ENCODE measurements at places on chromosomes 7 and 10.

- DNase-seq, result no peak
These were observed 10.2 kb downstream of the ALKBH4 start for GRCh38 chr7:102454468-102454867.

GRCh38 chr10:61157182-61157581 is 213.2 kb upstream of the RHOBTB1 start:
- no peak for DNase-seq

- DNase-seq, result peak; percentile 80
These were observed 70.3 kb upstream of the KMT2E start for GRCh38 chr7:104943502-104944343.

DNA sequence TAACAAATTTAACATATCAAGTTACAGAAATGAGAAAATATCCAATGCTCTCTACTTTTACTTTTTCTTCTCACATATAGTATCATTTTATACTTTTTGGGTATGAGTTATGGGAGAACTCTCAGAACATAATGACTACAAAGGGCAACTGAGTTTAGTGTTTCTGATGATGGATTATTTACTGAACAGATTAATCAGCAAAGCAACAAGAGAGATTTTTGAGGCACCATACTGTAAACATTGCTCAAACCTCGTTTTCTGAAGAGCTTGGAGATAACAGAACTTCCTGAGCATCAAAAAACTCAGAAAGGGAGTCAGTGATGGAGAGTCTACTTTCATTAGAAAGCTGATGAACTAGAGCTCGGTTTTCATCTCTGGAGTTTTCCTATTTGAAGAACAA is 84.8 kb upstream of the GSDME start:
- DNase-seq, result no peak

DNA sequence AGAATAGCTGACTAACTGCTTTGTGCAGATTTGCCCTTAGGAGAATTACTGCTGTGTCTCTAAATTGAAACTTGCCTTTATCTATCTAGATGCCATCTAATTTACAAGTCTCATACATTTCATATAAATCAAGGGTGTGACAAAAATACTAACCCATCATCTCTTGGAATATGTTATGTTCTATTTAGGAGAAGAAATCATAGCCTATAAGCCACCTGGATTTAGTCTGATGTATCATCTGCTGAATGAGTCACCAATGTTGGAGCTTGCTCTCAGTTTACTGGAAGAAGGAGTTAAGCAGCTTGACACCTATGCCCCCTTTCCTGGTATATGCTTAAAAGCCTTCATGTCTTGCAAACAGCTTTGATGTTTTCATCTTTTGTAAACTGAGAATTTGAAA is 43.5 kb downstream of the NUP205 start:
- peak; percentile 10 for DNase-seq

DNA sequence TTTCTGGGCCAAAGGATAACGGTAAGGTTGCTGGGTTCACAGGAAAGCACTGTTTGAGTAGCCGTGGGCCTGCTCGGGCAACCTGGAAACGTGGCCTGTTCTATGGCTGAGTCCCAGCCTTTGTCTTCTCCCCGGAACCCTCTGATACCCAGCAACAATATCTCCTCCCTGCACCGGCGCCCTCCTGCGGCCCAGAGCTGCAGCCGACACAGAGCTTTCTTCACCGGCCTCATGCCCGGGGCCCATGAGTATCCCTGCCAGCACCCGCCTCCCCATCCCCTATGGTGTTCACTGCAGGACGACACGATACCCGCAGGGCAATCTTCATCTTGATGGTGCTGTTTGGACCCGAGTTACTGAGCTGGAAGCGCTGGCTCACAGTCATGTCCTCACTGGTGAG is 38.6 kb upstream of the NCAPG2 start:
- no peak for DNase-seq

GRCh38 chr7:80678707-80679106 is 40.3 kb downstream of the CD36 start:
- DNase-seq, result no peak

DNA sequence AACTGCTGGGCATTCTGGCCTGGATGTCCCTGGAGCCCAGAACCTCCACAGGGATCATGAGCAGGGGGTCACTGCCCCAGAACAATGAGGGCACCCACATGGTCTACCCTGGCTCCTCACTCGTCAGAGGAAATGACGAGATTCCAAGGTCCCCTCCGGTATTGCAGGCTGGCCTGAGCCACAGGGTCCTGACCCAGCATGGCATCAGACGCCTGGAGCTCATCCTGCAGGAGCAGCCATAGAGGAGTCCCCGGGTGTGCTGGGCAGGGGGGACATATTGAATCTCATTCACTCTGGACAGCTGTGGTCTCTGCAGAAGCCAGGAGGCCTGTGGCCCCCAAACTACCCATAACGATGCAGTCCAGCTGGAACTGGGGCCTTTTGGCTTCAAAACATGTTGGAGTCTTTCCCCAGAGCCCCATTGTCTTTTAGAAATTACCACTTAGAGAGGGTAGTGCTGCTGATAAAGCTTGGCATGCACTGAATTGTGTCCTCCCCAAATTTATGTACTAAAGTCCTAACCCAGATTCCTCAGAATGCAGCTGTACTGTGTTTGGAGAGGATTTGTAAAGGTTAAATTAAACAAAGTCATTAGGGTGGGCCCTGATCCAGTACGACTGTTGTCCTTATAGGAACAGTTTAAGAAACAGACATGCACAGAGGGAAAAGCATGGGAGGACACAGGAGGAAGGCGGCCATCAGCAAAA is 27.7 kb downstream of the ANXA8 start:
- DNase-seq, result no peak

DNA sequence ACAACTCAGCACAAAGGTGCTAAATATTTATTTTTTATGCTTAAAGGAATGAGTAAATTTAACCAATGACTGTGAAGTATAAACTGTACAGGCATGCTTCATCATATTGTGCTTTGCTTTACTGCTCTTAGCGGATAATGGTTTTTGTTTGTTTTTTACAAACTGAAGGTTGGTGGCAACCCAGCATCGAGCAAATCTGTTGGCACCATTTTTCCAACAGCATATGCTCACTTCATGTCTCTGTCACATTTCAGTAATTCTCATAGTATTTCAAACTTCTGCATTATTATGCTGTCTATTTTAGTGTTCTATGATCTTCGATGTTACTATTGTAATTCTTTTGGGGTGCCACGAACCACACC is 22.8 kb downstream of the BRAF start:
- no peak for DNase-seq

GRCh38 chr10:15197276-15197675 is 28.8 kb upstream of the NMT2 start:
- no peak for DNase-seq

GRCh38 chr10:58104351-58104751 is 163.3 kb downstream of the IPMK start:
- no peak for DNase-seq

GRCh38 chr7:46076527-46076926 is 155.5 kb upstream of the IGFBP3 start:
- DNase-seq, result no peak

DNA sequence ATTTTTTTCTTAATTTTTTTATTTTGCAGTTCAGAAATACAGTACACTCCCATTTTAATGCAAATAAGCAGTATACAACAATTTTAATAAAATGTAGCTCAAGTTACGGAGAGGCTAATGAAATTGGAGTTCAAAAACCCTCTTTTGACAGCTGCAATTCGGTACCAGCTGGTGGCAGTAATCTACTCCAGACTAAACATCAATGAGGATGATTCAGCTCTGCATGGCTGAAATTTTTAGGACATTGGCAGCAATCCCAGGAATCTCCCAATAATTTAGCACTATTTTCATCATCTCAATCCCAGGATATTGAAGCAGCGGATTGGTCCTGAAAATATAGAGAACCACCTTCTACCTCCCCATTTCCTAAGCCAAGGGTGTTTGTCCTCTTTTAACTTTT is 278.8 kb downstream of the CACNA2D1 start:
- peak; percentile 8 for DNase-seq

- no peak for DNase-seq
These were observed 17.8 kb downstream of the SDK1 start for GRCh38 chr7:3318874-3319273.

GRCh38 chr10:6185039-6185716 is 17.6 kb upstream of the PFKFB3 start:
- no peak for DNase-seq

GRCh38 chr10:104103956-104104355 is 18.0 kb upstream of the SFR1 start:
- no peak for DNase-seq

- DNase-seq, result peak; percentile 22
These were observed 164.4 kb downstream of the SVIL start for GRCh38 chr10:29470355-29470705.

DNA sequence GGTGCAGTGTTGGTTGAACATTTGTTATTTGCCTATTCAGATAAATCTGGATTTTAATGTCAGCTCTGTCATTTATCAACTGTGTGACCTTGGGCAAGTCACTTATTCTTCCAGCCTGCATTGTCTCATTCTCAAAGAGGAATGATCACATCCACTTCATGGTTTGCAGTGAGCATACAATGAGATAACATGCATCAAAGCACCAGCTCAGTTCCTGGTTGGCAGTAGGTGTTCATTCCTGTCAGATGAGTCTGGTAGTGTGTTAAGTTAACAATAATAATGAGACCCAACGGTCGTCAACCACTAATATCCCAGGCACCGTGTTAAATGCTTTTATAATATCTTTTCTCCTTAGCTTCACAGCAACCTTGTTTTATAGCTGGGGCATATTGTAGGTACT is 137.3 kb downstream of the SORCS3 start:
- peak; percentile 50 for DNase-seq

DNA sequence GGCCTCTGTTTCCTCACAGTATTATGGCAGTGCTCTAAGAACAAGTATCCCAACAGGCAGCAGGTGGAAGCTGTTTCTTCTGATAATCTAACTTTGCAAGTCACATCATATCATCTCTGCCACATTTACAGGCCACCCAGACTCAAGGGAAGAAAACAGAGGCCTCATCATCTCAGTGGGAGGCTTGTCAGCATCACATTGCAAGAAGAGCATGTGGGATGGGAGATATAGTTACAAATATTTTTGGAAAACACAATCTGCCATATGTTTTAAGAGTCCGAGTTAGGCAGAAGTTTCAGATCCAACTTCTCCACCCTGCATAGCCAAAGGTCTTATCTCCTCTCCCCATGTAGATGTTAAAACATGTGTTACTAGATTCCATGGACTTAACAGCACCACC is 130.4 kb upstream of the PDE1C start:
- DNase-seq, result no peak

GRCh38 chr7:5598261-5598761 is 174.7 kb upstream of the TNRC18 start:
- no peak for DNase-seq

DNA sequence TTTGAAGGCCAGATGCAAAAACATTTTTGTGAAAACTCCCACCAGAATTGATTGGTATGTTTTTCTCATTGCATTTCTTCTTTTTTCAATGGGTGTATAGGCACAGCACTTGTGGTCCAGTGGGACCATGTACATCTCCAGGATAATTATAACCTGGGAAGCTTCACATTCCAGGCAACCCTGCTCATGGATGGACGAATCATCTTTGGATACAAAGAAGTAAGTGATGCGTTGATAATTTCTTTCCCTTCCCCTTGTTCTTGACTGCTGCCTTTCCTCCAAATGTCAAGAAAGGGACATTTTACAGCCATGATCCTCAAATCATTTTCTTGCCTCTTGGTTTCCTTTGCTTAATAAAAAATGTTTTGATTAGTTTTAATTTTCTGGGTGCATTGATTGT is 331.5 kb downstream of the PLXDC2 start:
- peak; percentile 77 for DNase-seq

DNA sequence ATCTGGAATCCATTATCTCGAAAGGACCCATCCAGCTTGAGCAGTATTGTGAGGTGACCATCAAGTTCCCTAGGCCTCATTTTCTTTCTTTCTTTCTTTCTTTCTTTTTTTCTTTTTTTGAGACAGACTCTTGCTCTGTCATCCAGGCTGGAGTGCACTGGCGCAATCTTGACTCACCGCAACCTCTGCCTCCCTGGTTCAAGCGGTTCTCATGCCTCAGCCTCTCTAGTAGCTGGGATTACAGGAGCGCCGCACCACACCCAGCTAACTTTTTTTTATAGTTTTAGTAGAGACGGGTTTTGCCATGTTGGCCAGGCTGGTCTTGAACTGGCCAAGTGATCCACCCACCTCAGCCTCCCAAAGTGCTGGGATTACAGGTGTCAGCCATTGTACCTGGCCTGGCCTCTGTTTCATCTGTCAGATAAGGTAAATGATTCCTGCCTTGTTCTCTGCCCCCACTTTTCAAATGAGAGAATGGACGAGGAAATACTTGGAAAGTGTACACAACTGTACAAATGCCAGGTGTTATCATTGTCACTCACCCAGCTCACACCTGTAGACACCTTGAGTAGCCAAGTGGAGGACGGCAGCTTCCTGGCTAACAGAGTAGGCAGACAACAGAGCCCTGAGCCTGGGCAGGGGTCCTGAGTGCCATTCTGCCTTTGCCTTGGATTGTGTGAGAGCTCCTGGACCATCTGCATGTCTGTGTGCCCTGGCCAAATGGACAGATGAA is 54.1 kb downstream of the HK1 start:
- DNase-seq, result no peak

DNA sequence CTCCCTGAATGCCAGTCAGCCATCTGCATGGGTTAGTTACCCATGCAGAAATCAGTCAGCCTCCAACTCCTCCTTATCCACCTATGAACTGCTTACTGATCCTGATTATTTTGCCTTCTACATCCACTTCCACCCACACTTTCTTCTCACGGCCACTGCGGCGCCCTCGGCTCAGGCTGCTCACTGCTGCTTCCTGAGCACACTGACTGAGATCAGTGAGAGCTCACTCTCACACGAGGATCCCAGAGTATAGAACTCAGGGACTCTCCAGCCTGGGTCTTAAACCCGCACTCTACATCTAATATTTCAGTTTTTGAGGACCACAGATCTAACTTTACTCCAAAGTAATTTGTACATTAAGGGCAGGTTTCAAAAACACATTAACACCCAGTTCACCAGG is 64.4 kb downstream of the GRB10 start:
- no peak for DNase-seq

DNA sequence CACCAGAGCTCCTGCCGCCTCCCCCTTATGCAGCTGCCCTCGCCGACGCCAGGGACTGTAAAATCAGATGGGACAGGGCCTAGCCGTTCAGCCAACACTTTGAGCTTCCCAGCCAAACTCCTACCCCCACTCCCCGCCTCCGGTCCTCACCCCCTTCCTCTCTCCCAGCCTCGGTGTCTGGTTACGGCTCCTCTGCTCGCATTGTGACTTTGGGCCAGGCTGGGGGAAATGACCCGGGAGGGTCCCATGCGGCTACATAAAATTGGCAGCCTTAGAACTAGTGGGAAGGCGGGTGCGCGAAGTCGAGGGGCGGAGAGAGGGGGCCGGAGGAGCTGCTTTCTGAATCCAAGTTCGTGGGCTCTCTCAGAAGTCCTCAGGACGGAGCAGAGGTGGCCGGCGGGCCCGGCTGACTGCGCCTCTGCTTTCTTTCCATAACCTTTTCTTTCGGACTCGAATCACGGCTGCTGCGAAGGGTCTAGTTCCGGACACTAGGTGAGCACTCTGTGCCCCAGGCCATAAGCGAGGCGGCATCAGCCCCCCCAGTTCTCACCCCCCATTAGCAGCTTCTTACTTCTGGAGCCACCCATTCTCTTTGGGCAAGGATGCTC is at the start of gene KAZALD1:
TSS of gene KAZALD1 (plus strand) at position 366 of the 608 bp plus-strand sequence. CDS start 604 bp downstream, outside the sequence.
- DNase-seq, result no peak
